ENCODE measurements at places on chromosomes 3 and 15. TPM values are rescaled to one million over a fixed set of nuclear protein-coding genes. Genes with fewer than 3 reads are reported as not detected.

ALDH1L1 gene
- 22.9 TPM for total RNA-seq

SLC28A1 gene
- 0.13 TPM for total RNA-seq

GRCh38 chr15:89630974-89631901, 24.0 kb downstream of the KIF7 start:
- no peak for DNase-seq

DNA sequence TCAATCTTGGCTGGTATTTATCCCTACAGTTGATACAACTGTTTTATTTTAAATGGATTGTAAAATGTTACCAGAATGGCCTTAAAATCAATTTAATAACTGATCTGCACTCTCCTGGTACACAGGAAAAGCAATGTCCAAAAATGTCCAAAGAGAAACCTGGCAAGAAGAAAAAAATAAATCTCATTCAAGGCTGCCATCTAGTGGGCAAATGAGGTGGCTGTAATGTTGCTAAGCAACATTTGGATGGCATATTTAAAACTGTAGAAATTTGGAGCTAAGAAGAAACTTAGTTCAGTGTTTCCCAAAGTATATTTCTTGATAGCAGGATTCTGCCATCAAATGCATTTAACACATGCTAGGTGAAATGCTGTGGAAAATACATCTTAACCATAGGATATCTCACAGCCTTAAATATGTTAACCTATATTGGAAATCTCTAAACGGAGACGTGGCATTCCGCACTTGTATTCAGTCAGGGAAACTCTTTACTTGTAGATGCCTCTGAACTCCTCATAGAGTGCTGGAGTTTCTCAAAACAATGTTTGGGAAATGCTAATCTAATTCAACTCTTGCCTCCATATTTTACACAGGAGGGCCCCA, 216.8 kb downstream of the ERC2 start:
- DNase-seq: no peak

DNA sequence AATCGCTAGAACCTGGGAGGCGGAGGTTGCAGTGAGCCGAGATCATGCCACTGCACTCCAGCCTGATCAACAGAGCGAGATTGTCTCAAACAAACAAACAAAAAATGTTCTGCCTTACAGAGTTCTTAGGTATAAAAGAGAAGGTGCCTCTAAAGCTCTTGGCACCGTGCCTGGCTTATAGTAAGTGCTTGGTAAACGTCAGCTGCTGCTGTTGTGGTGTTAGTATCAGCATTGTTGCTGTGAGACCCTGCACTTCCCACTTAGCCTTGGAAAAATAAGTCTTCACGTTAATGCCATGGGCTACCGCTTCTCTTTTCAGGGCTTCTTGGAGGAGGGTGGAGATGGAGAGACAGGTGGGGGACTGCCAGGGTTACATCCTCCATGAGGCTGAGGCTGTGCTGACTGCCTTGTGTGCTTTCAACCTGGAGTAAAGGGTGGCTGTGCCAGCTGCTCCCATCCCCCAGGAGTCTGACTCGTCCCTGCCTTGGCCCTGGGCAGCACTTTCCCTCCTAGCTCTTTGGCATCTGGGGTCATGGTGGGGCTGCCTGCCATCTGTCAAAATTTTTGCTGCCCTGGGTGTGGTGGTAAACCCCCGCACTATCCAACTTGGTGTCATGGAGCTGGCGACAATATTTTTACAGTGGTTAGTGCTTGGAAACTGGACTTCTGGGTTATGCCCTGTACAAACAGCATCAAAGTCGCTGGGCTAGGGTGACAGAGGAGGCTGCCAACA, 17.8 kb downstream of the FLNB start:
- DNase-seq: no peak

GRCh38 chr3:77325280-77325679, 285.4 kb downstream of the ROBO2 start:
- no peak for DNase-seq
